ENCODE measurements at places on chromosomes 2 and 18. TPM values are rescaled to one million over a fixed set of nuclear protein-coding genes. Genes with fewer than 3 reads are reported as not detected.

Gene OTOS
- not detected for total RNA-seq

Gene CREG2
- total RNA-seq, result not detected

Gene TMEFF2
- not detected for total RNA-seq

Gene SERPINB10
- total RNA-seq, result not detected

Gene APOB
- under 0.01 TPM for total RNA-seq

Gene GPBAR1
- total RNA-seq, result under 0.01 TPM

Gene ADAM17
- total RNA-seq, result 59.2 TPM

Gene RHOB
- 142 TPM for total RNA-seq

Gene QPCT
- total RNA-seq, result 27.1 TPM

Gene PXDN
- 372 TPM for total RNA-seq

Gene VIT
- total RNA-seq, result not detected

Gene PLA2R1
- 13.0 TPM for total RNA-seq

Gene GPAT2
- 1.9 TPM for total RNA-seq

Gene DHRS9
- total RNA-seq, result not detected

Gene REG3A
- not detected for total RNA-seq

All from fibroblast of villous mesenchyme (primary cell).